Spinal cord (tissue), 10 donors: ENCODE measurements at places on chromosomes 2 and 18. TPM values are rescaled to one million over a fixed set of nuclear protein-coding genes. Genes with fewer than 3 reads are reported as not detected.
A peak's percentile ranks its signal among the peaks of the same experiment; 100 is the strongest.

The DUSP11 gene
- total RNA-seq: 29.9 TPM

The COL4A3 gene
- total RNA-seq: 1.7 TPM

The PJVK gene
- total RNA-seq: 4.7 TPM

GRCh38 chr18:65721619-65722018 lies 29.2 kb upstream of the CDH7 start:
- no peak for DNase-seq
- no peak overlapping the region for H3K27ac ChIP-seq
- no peaks in the 10 kb centered on the region for H3K36me3 ChIP-seq
- no peaks in the 10 kb centered on the region for H3K4me1 ChIP-seq
- no peaks in the 10 kb centered on the region for H3K27me3 ChIP-seq

GRCh38 chr2:76391678-76392077 lies 681.0 kb upstream of the GCFC2 start:
- peak; percentile 1 for DNase-seq
- no peak overlapping the region for H3K4me3 ChIP-seq
- no peaks in the 10 kb centered on the region for H3K36me3 ChIP-seq
- H3K27ac ChIP-seq: no peak overlapping the region
- H3K27me3 ChIP-seq: no peaks in the 10 kb centered on the region
- H3K4me1 ChIP-seq: no peaks in the 10 kb centered on the region

- no peaks in the 10 kb centered on the region for H3K27me3 ChIP-seq
- H3K36me3 ChIP-seq: no peaks in the 10 kb centered on the region
- H3K4me3 ChIP-seq: no peak overlapping the region
- no peak overlapping the region for H3K27ac ChIP-seq
- DNase-seq: no peak
- no peaks in the 10 kb centered on the region for H3K4me1 ChIP-seq
Measured at GRCh38 chr2:191078165-191078867, 64.3 kb upstream of the STAT1 start.

GRCh38 chr2:63651356-63651755 lies 62.6 kb downstream of the MDH1 start:
- H3K4me3 ChIP-seq: no peak overlapping the region
- H3K27me3 ChIP-seq: no peaks in the 10 kb centered on the region
- no peaks in the 10 kb centered on the region for H3K4me1 ChIP-seq
- no peaks in the 10 kb centered on the region for H3K36me3 ChIP-seq
- no peak overlapping the region for H3K27ac ChIP-seq
